ENCODE measurements at places on chromosomes 12 and 14. TPM values are rescaled to one million over a fixed set of nuclear protein-coding genes. Genes with fewer than 3 reads are reported as not detected.

The NEK9 gene
- total RNA-seq, result 77.7 TPM

The TMTC1 gene
- 44.1 TPM for total RNA-seq

The KRT72 gene
- not detected for total RNA-seq

The HOXC11 gene
- not detected for total RNA-seq

The SLC6A13 gene
- 0.17 TPM for total RNA-seq

The DPPA3 gene
- total RNA-seq, result not detected

The CLEC1A gene
- not detected for total RNA-seq

Data from smooth muscle cell of trachea (primary cell).